ENCODE measurements at places on chromosomes 1 and 21.

DNA sequence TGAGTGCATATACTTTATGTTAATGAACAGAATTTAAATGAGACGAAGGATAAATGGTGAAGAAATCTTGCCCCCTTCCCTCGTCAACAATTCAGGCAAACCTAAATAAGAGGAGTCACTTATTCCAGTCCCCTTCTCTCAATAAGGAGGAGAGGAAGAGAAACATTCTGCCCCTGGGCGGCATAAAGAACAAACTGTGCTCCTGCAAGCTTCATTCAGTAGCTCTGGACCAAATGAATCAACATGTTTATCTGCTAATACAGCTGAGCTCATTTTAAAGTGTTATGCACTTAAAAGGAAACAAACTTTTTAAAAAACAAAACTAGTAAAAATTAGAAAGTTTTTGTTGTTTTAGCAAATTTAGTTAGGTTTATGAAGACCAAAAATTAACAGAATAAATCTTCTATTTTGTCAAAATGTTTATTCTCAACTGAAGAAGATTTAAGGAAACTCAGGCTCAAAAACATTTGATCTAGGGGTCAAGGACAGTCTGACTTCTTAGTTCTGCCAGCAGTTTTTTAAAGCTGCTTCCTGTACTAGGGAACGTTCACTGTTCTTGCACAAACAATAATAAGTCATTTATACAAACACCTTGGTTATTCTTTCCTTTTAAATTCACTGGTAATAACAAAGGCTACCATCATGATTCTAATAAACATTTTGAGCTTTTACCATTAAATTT lies 58.3 kb downstream of the AKT3 start:
- no peak for DNase-seq

GRCh38 chr21:43318841-43319781 lies 107.8 kb downstream of the SIK1 start:
- DNase-seq: no peak

GRCh38 chr1:115671176-115671934 lies 29.6 kb downstream of the VANGL1 start:
- DNase-seq: no peak

DNA sequence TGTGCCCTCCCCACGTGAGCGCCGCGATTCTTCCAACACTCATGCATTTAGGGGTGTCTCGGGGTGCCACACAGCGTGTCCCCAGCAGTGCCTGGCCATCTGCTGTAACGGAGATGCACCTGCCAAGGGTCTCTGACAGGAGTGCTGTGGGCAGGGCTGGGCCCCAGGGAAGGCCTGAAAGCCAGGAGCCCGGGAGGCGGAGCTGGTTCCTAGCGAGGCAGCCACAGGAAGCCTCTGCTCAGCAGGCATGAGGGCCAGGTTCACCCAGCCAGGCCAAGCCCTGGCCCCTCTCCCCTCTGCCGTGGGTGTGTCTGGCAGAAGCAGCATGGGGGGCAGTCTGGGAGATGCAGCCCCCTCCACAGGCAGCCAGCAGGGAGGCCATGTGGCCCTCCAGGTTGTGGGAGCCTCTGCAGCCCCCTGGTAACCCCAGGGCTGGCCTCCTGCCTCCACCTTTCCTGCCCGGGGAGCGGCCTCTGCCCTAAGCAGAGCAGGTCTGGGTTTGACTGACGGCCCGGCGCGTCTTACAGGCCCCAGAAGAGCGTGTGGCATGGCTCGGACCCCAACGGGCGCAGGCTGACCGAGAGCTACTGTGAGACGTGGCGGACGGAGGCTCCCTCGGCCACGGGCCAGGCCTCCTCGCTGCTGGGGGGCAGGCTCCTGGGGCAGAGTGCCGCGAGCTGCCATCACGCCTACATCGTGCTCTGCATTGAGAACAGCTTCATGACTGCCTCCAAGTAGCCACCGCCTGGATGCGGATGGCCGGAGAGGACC lies 30.4 kb downstream of the SLC19A1 start:
- no peak for DNase-seq

DNA sequence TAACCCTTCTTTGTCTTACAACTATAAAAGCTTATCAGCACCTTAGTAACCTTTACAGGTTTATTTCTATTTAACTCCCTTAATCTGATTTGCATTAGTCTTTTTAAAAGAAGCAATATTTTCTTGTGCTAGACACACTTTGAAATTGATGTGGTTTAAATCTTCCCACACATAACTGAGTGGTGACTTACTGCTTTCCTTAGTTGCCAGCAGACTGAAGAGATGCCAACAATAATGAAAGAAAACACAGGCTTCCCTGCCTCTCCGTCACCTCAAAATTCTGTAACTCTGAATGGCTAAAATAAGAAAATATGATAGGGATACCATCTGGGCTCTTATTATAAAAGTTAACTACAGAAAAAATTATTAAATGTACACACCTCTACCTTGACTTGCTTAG lies 196.8 kb downstream of the PTBP2 start:
- no peak for DNase-seq

DNA sequence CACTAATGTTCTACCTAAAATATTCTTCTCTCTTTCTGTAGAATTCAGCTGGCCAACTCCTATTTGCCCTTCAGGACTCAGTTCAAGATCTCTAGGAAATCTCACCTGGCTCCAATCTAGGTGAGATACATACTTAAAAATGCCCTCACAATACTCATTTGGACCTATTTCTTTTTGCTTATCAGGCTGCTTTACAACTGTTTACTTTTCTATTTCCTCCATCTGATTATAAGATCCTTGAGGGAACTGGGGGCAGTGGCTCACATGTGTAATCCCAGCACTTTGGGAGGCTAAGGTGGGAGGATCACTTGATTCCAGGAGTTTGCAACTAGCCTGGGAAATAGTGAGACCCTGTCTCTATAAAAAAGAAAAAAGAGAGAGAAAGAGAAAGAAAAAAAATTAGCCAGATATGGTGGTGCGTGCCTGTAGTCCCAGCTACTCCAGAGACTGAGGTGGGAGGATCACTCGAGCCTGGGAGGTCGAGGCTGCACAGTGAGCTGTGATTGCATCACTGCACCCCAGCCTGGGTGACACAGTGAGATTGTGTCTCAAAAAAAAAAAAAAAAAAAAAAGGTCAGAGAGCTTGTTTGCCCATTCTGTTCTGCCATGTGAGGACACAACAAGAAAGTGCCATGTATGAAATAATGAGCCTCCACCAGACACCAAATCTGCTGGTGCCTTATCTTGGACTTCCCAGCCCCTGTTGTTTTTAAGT lies 14.8 kb downstream of the EFCAB14 start:
- no peak for DNase-seq

DNA sequence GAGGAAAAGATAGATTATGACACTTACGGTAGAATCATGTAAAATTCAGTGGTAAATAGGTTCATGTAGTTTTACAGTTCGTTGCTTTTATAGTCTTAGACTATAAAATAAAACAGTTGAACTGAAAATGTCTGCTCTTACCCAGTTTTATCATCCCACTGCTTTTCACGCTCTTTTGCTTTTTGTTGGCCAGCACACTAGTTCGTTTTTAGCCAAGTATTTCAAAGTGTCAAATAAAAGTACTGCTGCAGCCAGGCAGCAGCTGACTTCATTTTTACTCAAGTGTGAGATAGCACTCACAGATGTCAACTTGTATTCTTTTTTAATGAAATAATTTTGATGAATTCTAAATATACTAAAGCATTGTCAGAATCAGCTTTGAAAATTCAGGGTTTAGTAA lies 18.5 kb upstream of the BTG3 start:
- DNase-seq: no peak

- DNase-seq: no peak
Measured at GRCh38 chr1:154735061-154735803, 127.2 kb upstream of the ADAR start.

DNA sequence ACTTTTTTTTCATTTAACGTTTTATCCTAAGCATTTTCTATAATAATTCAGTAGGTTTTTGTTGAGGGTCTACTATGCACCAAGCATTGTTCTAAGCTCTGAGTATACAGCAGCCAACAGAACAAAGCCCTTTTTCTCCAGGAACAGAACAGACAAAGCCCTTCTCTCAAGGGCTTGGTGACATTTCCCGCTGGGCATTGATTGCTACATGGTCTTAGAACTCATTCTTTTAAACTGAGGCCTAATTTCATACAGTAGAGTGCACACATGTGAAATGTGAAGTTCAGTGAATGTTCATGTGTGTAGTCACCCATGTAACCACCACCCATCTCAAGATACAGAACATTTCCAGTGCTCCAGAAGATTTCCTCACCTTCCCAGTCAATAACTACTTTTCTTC lies 15.2 kb upstream of the PDIK1L start:
- DNase-seq: no peak
